RCC 7860 (cell line): ENCODE measurements at places on chromosomes 5 and 9.
A peak's percentile ranks its signal among the peaks of the same experiment; 100 is the strongest.

DNA sequence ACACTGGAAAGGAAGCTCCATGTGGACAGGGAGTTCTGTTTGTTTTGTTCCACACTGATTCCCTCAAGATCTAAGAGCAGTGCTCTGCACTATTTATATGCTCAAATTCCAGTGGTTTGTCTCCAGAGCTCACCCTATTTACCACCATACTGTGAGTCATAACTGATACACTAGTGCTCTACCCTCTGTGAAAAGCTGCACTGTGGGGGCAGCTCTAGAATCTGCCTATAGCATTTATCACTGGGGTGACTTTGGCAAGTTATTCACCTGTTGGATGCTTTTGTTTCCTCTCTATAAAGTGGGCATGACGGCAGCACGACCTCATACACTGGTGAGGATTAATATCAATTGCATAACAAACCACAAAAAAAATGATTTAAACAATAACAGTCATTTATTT, 307.8 kb downstream of the NR2F1-AS1 start:
- DNase-seq = peak; percentile 57

GRCh38 chr5:53052499-53052898, 57.1 kb downstream of the MOCS2 start:
- no peak for DNase-seq

GRCh38 chr9:3846573-3846972, 320.8 kb upstream of the RFX3 start:
- DNase-seq = no peak

GRCh38 chr9:107638521-107639310, 149.1 kb upstream of the KLF4 start:
- DNase-seq = no peak

DNA sequence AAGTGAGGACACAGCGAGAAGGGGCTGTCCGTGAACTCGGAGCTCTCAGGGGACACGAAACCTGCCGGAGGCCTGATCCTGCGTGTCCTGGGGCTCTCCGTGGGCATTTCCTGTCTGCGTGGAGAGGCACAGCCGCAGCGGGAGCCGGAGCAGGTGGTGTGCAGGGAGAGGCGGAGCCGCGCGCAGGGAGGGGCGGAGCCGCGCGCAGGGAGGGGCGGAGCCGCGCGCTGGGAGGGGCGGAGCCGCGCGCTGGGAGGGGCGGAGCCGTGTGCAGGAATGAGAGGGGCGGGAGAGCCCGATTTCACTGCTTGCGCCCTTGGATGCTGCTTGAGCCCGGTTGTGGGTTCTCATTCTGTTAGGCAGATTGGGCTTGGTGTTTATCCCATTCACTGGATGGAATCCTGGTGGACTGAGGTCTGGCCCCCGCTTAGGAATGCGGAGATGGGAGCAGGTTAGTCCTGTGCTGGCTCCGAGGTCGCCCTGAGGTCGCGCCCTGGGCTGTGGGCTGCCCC, 26.7 kb downstream of the NDUFS6 start:
- no peak for DNase-seq

DNA sequence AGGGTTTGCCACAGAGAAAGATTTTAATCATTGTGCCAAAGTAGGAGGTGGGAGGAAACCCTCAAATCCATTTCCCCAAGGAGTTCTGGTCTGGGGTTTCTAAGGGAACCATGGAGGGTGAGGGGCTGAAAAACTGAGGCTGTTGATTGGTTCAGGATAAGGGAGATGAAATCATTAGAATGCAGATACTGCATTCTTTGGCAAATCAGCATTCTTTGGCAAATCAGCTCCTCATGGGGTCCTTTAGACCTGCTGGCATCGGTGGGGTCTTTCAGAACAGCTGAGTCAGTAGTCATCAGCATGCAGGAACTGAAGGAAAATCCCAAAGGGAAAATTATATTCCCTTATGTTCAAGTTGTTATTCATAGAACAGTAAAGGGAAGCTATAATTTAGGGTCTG, 585.5 kb downstream of the ISL1 start:
- DNase-seq = no peak

DNA sequence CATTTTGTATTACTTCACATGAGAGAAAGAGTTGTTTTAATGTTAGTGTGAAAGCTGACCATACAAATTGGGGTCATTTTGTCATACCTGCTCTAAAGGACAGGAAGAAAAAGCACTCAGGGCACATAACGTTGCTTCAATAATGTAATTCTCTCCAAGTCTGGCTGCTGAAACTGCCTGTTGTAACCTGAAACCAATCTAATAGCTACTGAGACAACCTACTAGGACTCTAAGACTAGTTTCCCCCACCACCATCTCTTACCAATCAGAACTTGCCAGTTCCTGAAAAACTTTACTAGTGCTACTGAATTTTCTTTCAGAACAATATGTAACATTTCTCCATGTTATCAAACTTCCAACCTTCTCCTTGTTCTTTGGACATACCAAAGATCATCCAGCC, 374.7 kb downstream of the PTPRD start:
- no peak for DNase-seq

DNA sequence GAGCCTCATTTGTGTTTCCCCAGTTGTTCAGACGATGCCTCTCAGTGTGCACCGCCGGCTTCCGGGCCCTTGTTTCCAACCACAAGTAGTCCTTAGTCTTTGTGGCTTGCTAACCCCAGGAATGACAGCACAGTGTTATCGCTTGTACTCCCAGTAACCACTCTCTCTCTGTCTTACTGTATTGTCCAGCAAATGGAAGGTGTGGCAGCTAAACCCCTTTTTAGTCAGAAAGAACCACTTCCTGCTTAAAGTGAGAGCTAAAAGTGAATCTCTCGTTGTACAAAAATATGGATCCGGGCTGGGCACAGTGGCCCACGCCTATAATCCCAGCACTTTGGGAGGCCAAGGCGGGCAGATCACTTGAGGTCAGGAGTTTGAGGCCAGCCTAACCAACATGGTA, 61.3 kb downstream of the ENC1 start:
- DNase-seq = peak; percentile 77

DNA sequence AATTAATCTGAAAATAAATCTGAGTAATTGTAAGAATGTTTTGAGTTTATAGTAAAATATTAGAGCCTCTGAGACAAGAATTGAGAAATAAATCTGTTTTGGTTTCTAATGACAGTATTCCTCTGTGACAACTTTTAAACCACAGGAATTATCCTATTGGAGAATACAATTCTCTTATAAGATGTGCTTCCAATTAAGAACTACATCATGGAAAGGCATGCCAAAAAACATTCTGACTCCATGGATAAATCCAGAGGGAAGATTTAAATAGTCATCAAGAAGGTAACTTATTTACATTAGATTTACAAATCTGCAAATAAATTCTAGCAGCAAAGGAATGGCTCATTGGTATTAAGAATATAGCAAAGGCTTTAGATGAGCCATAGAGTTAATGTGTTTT, 178.3 kb upstream of the ACOT12 start:
- no peak for DNase-seq

GRCh38 chr5:157575381-157576020, at the start of gene ADAM19:
ADAM19 (minus strand) TSS chr5:157575775; CDS start chr5:157575696, 79 bp downstream.
- DNase-seq = peak; percentile 25

DNA sequence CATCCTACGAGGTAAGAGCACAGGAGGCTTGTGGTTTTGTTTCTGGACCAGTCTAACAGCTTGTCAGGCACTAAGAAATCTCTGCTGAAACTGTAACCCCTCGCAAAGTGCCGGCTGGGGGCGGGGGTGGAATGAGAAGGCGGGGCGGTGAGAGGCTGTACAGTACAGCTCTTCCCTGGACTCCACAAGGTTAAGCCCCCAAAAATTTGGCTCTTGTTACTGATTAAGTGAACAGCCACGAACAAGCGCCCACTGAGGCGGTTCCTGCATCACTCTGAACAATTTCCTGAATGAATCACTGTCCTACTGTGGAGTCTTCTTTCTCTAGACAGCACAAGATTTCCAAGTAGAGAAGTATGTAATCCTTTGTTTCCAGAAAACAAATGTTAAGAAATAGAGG, 6.8 kb downstream of the FBP2 start:
- DNase-seq = no peak

DNA sequence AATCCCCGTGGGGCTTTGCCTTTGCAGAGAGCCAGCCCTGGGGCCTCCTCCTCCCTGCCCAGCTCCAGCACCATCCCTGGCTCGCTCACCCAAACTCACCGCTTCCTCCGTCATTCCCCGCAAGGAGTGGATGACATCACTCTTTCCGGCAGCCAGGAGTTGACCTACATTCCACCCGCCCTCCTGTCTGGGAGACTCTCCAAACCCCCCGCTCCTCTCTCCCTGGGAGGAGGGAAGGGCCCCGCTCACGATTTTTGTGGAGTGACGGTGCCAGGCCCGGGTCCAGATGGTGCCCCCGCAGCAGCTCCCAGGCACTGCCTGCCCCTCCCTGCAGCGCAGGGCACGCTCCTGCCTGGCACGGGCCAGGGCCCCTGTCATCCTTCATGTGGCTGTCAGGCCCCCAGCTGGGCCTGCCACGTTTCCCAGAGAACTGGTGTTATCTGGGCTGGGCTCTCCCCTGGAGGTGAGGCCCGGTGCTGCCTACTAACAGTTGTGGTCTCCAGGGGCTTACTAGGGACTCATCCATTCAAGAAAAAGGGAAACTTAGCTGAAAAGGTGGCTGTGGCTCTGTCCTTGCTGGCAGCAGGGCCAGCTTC, 52.3 kb downstream of the NTNG2 start:
- DNase-seq = peak; percentile 69

- no peak for DNase-seq
Measured at GRCh38 chr9:37126214-37126788, 5.9 kb downstream of the ZCCHC7 start.

DNA sequence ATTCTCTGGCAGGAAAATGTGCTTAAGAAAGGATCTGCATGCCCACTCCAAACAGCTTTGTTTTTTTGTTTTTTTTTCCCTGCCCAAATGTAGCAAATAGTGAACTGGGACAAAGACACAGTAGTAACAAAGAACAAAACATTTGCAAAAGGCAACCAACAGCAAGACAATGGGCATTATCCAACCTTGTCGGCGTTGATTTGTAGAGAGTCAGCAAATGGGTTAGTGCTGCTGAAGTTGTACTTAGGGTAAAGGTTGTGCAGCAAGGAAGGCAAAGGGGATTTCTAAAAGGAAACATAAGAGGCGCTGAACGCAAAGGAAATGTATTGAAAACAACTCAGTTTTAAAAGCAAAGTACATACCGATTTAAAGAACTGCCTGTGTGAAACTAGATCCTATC, 136.2 kb downstream of the MPDZ start:
- DNase-seq = no peak

- no peak for DNase-seq
Measured at GRCh38 chr9:125681086-125681622, 25.9 kb downstream of the MAPKAP1 start.

- DNase-seq = no peak
Measured at GRCh38 chr9:93193388-93194220, 9.7 kb downstream of the WNK2 start.

GRCh38 chr9:286071-286740, 71.5 kb downstream of the DOCK8 start:
- no peak for DNase-seq

- DNase-seq = no peak
Measured at GRCh38 chr9:100084734-100085133, 14.1 kb downstream of the ERP44 start.

GRCh38 chr9:92524881-92525280, 10.9 kb downstream of the ECM2 start:
- no peak for DNase-seq

GRCh38 chr9:20343325-20343724, 279.0 kb downstream of the MLLT3 start:
- no peak for DNase-seq

GRCh38 chr5:34534523-34535103, 121.5 kb upstream of the RAI14 start:
- peak; percentile 29 for DNase-seq

DNA sequence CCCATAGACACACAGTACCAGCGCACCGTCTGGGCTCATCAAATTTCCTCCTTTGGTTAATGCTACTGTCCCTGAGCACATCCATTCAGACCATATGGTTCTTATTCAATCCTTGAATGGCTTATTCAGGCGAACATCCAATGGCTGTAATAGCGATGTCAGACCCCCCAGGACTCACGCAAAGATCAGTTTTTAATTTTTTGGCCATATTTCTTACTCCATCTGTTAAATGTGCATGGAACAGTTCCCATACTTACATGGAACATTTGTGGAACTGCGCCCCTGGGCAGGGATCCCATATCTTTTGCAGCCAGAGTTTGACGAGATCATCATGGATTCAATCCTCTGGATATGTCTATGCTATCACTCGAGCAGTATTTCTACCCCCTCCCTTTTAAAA, 213.2 kb downstream of the ADAMTS6 start:
- no peak for DNase-seq

- no peak for DNase-seq
Measured at GRCh38 chr9:104091708-104092107, 2.4 kb upstream of the SMC2 start.

DNA sequence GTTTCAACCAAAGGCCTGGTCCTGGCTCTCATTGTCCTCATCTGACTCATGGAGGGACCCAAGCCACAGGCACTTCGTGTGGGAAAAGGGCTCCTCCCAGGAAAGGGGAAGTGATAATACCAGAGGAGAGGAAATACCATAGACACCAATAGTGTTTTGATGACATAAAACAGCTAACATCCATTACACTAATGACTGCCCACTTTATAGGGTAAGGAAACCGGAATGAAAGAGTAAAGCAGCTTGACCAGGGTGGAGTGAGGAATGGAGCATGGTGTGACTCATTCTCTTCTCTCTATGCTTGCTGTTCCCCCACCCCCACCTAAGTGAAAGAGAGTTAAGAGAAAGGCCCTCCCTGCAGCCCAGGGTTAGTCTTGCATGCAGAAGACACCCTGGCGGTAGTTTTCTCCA, 67.4 kb upstream of the HRH2 start:
- DNase-seq = peak; percentile 50

- DNase-seq = peak; percentile 31
Measured at GRCh38 chr9:21770871-21771560, 31.4 kb upstream of the MTAP start.

DNA sequence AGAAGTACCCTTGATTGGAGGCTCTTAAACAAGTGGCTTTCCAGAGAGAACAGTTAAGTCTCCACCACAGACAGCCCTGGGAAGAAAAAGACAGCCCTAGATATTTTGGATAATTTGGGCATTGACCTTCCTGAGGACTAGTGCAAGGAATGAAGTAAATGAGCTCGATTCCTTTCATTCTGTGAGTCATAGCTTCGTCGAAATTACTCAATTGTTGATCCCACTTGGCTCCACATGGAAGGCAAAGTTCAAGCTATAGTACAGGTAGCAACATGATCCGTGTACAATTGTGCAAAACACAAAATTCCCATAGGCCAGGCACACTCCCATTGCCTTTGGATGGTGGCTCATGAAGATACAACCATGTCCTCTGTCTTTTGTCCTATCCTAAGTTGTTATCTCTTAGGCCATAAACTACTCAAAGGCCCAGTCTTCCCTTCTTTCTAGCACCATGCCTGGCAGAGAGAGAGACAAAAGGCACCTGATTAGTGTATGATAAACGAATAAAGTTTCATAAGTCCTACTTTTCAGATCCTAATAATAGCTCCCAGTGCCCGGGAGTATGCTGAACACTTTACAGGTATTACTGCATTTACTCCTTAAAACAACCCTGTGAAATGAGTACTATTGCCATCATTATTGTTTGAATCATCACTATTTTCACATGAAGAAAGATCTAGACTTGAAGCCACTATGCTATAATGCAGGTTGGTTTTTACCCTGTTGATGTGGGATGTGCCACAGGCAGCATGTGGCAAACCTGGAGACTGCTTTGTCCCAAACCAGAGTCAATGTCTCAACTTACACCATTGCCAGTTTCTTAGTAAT, 116.7 kb upstream of the RANBP3L start:
- DNase-seq = no peak

- peak; percentile 62 for DNase-seq
Measured at GRCh38 chr5:88732181-88732633, 150.8 kb downstream of the MEF2C start.
